Esophagus squamous epithelium (tissue), 5 donors: ENCODE measurements at places on chromosomes 4 and X.

- DNase-seq: no peak
- H3K36me3 ChIP-seq: no peaks in the 10 kb centered on the region
- no peaks in the 10 kb centered on the region for H3K4me1 ChIP-seq
- no peak overlapping the region for H3K27ac ChIP-seq
- H3K27me3 ChIP-seq: no peaks in the 10 kb centered on the region
- no peak overlapping the region for H3K4me3 ChIP-seq
Observed at GRCh38 chr4:118114720-118115119, 80.4 kb downstream of the NDST3 start.

DNA sequence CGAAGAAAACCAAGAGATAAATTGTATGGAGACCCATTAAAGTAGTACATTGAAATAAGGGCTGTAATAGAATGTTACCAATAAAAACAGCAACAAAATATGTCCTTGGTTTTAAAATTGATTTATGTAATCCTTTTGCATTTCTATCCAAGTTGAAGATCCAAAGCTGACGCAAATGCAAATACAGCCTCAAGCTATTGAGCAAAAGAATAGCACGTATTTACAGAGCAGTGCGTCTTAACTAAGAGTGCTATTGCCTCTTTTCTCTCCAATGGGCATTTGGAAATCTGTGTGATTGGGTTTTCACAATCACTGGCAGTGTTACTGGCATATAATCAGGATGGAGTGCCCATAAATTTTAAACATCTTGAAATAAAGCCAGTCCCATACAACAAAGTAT, 417.4 kb downstream of the TLL1 start:
- no peaks in the 10 kb centered on the region for H3K27me3 ChIP-seq
- no peak for DNase-seq
- no peaks in the 10 kb centered on the region for H3K36me3 ChIP-seq

- H3K36me3 ChIP-seq: no peaks in the 10 kb centered on the region
- no peaks in the 10 kb centered on the region for H3K4me1 ChIP-seq
- no peak for DNase-seq
- H3K27ac ChIP-seq: no peak overlapping the region
Observed at GRCh38 chr4:169147191-169147590, 123.6 kb downstream of the SH3RF1 start.

DNA sequence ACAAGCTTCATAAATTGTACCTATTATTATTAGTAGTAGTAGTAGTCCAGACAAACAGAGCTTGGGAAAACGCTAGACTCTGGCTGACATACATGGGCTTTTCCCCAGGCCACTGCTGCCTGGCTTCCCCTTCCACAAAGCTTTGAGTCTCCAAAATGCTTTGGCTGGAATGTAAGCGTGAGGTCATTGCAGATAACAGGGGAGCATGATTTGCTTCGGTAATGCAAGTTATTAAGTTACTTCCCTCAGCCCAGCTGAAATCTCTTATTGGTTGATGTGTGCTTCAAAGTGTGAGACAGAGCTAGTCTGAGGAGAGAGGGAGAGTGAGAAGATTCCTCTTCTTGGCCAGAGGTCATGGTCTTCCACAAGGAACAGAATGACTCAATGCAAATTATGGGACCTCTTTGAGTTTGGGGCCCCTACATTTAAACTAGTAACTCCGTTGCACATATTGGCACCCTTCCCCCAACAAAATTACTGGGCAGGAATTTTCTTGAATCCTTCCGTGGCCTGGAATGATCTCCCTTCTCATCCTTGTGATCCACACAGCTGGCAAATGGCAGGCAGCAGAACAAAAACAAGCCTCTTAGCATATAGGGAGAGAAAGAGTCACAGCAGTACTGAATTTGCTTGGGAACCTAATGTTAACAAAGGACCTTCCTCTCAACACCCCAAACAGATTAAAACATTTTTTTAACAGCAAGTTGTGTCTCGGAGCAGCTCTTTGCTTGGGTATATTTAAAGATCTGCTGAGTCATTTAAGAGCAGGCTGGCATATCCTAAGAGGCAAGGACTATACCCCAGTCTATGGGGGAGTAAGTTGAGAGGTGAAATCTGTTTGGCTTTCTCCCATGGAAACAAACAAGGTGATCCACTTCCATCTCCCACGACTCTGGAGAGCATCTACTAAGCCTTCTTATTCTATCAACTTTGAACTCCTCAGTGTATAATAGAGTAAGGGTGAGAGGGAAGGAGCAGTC, 19.9 kb downstream of the AR start:
- H3K4me3 ChIP-seq: no peak overlapping the region
- H3K27ac ChIP-seq: no peak overlapping the region
- H3K36me3 ChIP-seq: no peaks in the 10 kb centered on the region
- H3K27me3 ChIP-seq: no peaks in the 10 kb centered on the region

DNA sequence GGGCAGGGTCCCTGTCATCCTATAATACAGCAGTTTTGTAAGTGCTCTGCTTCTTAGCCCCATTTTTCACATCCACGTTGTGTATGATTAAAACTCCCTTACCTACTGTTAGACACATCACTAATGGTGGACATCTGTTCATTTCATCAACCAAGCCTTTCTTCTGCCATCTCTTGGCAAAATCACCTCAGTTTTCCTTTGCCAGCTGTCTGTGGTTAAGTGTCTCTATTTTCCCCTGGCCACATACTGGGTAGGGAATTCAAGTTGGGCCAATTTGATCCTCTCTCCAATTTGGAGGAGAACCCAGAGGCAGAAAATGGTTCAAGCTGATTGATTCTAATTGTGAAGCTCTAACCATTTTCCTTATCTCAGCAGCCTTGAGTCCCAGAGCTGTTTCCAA, 436.1 kb downstream of the PCDH7 start:
- H3K27me3 ChIP-seq: no peaks in the 10 kb centered on the region
- DNase-seq: no peak
- H3K36me3 ChIP-seq: no peaks in the 10 kb centered on the region
- no peak overlapping the region for H3K4me3 ChIP-seq
- H3K4me1 ChIP-seq: no peaks in the 10 kb centered on the region
- no peak overlapping the region for H3K27ac ChIP-seq

- DNase-seq: no peak
- H3K36me3 ChIP-seq: no peaks in the 10 kb centered on the region
- no peaks in the 10 kb centered on the region for H3K27me3 ChIP-seq
- peaks cover 20% of the 10 kb centered on the region for H3K4me1 ChIP-seq
Observed at GRCh38 chr4:123599920-123600810, 203.6 kb downstream of the SPRY1 start.

DNA sequence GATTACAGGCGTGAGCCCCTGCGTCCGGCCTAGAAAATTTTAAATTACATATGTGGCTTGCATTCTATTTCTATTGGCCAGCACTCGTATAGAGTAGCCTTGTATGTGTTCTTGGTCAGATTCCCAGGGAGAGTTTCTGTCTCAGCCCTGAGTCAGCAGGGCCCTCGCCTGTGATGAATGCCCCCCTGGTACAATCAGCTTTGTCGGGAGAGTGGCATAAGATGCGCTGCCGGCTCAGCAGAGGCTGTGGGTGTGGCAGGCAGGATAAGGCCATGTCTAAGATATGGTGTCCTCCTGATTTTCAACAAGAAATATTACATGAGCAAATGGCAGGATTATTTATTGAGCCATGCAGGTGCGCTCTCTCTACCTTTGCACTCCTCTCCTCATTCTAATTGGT, 1.6 kb upstream of the REELD1 start:
- no peaks in the 10 kb centered on the region for H3K27me3 ChIP-seq
- H3K4me1 ChIP-seq: no peaks in the 10 kb centered on the region
- H3K4me3 ChIP-seq: no peak overlapping the region
- no peak for DNase-seq
- H3K27ac ChIP-seq: no peak overlapping the region

DNA sequence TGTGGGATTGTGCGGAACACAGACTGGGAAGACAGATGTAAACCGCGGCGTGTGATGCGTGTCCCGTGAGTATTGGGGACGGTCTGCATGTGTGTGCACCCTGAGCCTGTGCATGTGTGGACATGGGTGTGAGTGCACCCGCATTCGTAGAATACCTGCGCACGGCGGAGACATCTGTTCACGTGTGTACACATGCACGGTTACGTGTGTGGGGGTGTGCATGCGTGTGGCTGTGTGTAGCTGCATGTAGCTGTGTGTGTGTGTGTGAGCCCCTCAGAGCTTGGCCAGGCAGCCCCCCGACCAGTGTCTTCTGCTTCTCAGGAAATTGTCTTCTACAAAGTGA, 19.6 kb downstream of the ATP5ME start:
- H3K4me3 ChIP-seq: no peak overlapping the region
- H3K36me3 ChIP-seq: no peaks in the 10 kb centered on the region
- DNase-seq: no peak
- no peak overlapping the region for H3K27ac ChIP-seq

DNA sequence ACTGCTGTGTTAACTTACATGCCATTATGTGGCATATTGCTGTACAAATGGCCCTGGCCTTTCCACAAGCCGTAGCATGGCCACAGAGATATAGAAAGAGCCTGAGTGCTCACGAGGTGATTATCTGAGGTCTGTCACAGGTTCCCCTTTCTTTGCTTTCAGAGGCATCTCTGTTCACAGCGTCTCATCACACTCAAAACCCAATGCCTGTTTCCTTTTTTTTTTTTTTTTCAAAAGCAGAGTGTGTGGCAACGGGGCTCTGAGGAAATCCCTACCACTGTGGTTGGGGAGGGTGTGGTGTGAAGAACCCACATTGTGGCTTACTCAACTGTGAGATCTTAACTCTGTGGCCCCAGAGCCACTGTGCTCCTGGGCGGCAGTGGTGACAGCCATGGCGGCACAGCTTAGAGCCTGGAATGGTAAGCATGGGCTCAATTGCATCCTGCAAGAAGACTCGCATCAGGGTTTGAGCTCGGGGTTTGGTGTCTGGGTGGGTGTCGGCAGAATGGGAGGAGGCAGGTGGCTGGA, 30.8 kb downstream of the RTL5 start:
- H3K36me3 ChIP-seq: no peaks in the 10 kb centered on the region
- H3K4me3 ChIP-seq: no peak overlapping the region
- H3K27ac ChIP-seq: no peak overlapping the region
- DNase-seq: no peak
- no peaks in the 10 kb centered on the region for H3K27me3 ChIP-seq

DNA sequence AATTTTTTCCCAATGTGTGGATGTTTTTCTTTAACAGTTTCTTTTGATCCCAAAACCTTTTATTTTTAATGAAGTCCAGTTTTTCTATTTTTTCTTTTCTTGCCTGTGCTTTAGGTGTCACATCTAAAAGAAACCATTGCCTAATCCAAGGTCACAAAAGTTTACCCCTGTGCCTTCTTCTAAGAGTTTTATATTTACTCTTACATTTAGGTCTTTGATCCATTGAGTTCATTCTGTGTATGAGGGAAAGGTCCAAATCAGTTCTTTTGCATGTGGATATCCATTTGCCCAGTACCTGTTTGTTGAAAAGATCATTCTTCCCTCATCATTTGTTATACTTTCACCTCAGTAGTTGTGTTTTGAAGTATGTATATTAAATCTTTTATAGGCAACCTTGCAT, 13.0 kb downstream of the LRP2BP start:
- no peaks in the 10 kb centered on the region for H3K36me3 ChIP-seq
- no peak overlapping the region for H3K4me3 ChIP-seq
- no peak overlapping the region for H3K27ac ChIP-seq
- H3K4me1 ChIP-seq: peaks cover 3% of the 10 kb centered on the region
- DNase-seq: no peak

GRCh38 chr4:37383579-37384229, 139.2 kb downstream of the NWD2 start:
- no peaks in the 10 kb centered on the region for H3K27me3 ChIP-seq
- no peak overlapping the region for H3K27ac ChIP-seq
- no peak for DNase-seq
- no peak overlapping the region for H3K4me3 ChIP-seq

DNA sequence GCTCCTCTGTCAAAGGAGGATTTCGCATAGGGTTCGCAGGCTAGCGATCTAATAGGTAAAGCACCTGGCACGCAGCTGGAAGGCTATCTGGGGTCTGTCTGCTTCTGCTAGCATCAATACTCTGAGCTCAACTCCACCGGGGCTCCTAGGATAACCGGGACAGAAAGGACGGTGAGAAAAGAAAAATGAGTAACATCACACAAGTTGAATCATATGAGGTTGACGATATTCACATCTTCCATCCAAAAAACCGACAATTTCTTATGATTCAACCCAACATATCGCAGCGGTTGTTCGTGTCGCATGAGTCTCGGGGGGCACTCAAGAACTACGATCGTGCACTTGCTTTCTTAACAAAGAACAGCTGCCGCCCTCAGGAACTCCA, 1.8 kb downstream of the PROM1 start:
- DNase-seq: no peak
- H3K36me3 ChIP-seq: no peaks in the 10 kb centered on the region
- H3K4me1 ChIP-seq: peaks cover 39% of the 10 kb centered on the region
- H3K4me3 ChIP-seq: peak overlapping the region; percentile 44
- peaks cover 12% of the 10 kb centered on the region for H3K27me3 ChIP-seq
- H3K27ac ChIP-seq: no peak overlapping the region

- H3K36me3 ChIP-seq: peaks cover 22% of the 10 kb centered on the region
- DNase-seq: no peak
- H3K4me1 ChIP-seq: peaks cover 53% of the 10 kb centered on the region
- no peak overlapping the region for H3K4me3 ChIP-seq
- peak overlapping the region; percentile 10 for H3K27ac ChIP-seq
Observed at GRCh38 chr4:147825451-147826287, 93.8 kb downstream of the ARHGAP10 start.

DNA sequence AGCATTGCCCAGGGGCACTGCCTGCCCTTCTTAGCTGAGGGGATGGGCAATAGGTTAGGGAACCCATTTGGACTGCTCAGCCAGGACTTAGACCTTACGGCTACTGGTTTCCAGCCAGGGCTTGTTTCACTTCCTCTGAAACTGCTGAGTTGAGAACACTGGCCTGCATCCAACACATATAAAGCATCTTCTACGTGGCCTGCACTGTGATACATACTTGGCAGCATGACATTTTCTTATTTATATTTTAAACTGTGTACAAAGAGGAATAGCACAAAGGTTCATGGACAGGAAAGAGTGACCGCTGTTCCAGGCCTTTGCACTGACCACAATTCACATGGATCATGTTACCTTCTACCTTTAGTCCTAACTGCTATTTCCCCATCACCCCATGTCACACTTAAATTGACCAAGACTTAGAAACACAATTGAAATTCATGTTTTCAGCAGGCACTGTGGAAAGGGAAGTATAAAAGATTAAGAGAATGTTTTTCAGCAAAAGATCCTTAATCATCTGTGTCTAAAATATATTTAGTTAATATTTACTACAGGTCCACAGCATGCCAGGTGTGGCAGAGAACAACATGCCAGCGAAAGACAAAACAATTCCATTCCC, 43.7 kb downstream of the NLGN4X start:
- no peak overlapping the region for H3K4me3 ChIP-seq
- no peaks in the 10 kb centered on the region for H3K4me1 ChIP-seq
- no peaks in the 10 kb centered on the region for H3K27me3 ChIP-seq
- H3K27ac ChIP-seq: no peak overlapping the region
- no peaks in the 10 kb centered on the region for H3K36me3 ChIP-seq

DNA sequence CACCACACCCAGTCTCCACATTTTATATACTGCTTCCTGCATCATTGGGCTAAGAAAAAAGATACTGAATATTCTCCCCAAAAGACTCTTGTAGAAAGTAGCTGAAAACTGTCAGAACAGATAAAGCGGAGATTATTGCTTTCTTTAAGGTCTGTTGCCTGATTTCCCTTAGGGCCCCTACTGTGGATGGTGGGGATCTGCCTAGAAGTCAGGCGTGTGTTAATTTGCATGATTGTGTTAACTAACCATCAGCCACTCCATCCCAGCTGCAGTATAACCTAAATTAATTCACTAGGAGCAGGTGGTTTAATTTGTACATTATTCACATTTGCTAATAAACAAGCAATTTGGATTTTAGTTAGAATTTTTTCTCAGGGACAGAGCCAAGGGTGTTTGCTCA, 360.3 kb downstream of the FBXW7 start:
- no peak overlapping the region for H3K27ac ChIP-seq
- H3K4me3 ChIP-seq: no peak overlapping the region
- H3K27me3 ChIP-seq: no peaks in the 10 kb centered on the region
- H3K36me3 ChIP-seq: no peaks in the 10 kb centered on the region
- DNase-seq: no peak
